Heart right ventricle (tissue), 16 donors: ENCODE measurements at places on chromosomes 4 and X. TPM values are rescaled to one million over a fixed set of nuclear protein-coding genes. Genes with fewer than 3 reads are reported as not detected.

DNA sequence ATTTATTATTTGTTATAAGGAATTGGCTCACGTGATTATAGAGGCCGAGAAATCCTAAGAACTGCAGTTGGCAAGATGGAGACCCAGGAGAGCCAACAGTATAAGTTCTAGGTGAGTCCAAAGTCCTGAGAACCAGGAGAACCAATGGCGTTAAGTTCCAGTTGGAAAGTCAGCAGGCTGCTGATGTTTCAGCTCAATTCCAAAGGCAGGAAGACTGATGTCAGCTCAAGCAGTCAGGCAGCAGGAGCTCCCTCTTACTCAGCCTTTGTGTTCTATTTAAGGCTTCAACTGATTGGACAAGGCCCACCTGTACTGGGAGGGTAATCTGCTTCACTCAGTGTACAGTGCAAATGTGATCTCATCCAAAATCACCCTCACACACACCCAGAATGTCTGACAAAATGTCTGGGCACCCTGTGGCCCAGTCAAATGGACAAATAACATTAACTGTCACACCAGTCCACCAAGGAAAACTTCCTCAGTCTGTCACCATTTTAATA lies 30.8 kb upstream of the TBL1X start:
- DNase-seq: no peak
- H3K36me3 ChIP-seq: no peaks in the 10 kb centered on the region
- no peak overlapping the region for H3K27ac ChIP-seq
- H3K27me3 ChIP-seq: no peaks in the 10 kb centered on the region

GRCh38 chrX:38679695-38680094 lies 118.4 kb downstream of the TSPAN7 start:
- no peak overlapping the region for H3K27ac ChIP-seq
- no peaks in the 10 kb centered on the region for H3K4me1 ChIP-seq
- H3K4me3 ChIP-seq: no peak overlapping the region
- H3K36me3 ChIP-seq: no peaks in the 10 kb centered on the region
- H3K27me3 ChIP-seq: no peaks in the 10 kb centered on the region

The GSX2 gene
- not detected for total RNA-seq

- H3K27me3 ChIP-seq: no peaks in the 10 kb centered on the region
- H3K4me1 ChIP-seq: no peaks in the 10 kb centered on the region
- no peak overlapping the region for H3K4me3 ChIP-seq
- H3K36me3 ChIP-seq: no peaks in the 10 kb centered on the region
- H3K27ac ChIP-seq: no peak overlapping the region
Measured at GRCh38 chrX:100915562-100915961, 13.2 kb downstream of the XKRX start.

The VCX3A gene
- not detected for total RNA-seq

The SPINK2 gene
- 0.64 TPM for total RNA-seq

DNA sequence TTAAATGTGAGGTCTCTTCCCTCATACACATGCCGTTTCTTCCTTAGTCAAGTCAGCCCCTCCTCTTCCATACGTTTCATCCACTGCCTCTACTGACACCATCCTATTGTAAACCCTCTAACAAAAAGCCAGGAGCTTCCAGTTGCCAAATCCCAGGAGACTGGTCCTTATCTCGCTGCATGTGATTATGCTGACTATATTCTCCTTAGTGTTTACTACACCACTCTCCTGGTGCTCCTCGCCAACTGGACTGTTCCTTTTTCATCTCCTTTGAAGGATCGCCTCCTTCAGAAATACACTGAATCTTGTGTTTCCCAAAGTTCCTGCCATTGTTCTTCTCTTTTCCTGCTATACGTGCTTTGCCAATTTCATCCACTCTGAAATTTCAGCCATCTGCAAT lies 27.7 kb downstream of the MAML3 start:
- no peak for DNase-seq
- no peaks in the 10 kb centered on the region for H3K27me3 ChIP-seq
- H3K4me1 ChIP-seq: no peaks in the 10 kb centered on the region
- no peaks in the 10 kb centered on the region for H3K36me3 ChIP-seq
- no peak overlapping the region for H3K27ac ChIP-seq
- no peak overlapping the region for H3K4me3 ChIP-seq

The FAM156B gene
- total RNA-seq: 8.5 TPM

DNA sequence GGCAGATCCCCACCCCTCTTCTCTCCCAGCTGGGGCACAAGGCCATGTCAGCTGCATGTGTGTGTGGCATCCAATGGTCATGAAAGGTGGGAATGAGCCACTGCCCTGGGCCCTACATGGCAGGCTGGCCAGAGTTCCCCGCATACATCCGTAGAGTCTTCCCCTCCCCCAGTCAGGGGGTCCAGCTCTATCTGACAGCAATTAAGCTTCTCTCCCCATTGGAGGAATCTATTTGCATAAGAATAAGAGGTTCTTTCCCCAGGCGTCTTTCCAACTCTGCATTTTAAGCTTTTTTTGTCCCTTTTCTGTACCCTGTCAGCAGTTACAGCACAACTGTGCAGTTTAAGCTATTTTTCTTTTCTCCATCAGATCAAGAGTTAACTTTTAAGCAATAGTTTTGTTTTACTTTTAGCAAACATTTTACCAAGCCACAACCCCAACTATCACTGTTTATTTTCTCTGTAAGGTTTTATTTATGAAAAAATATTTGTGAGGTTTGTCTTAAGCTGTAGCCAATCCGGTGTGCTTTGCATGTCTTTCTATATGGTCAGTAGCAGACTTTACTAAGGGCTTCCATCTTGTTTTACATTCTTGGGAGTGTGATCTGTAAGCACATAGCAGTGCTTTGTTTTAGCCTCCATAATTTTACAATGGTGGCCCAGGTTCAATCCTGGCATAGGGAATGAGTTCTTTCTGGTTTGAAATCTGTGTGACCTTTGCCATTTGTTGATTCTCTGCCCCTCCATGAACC lies 28.7 kb downstream of the NLRP2B start:
- no peaks in the 10 kb centered on the region for H3K36me3 ChIP-seq
- H3K27me3 ChIP-seq: no peaks in the 10 kb centered on the region
- H3K4me3 ChIP-seq: no peak overlapping the region
- H3K4me1 ChIP-seq: no peaks in the 10 kb centered on the region

GRCh38 chrX:100070334-100070849 lies 339.7 kb downstream of the PCDH19 start:
- H3K36me3 ChIP-seq: no peaks in the 10 kb centered on the region
- no peak overlapping the region for H3K27ac ChIP-seq
- no peak for DNase-seq
- H3K4me1 ChIP-seq: no peaks in the 10 kb centered on the region

DNA sequence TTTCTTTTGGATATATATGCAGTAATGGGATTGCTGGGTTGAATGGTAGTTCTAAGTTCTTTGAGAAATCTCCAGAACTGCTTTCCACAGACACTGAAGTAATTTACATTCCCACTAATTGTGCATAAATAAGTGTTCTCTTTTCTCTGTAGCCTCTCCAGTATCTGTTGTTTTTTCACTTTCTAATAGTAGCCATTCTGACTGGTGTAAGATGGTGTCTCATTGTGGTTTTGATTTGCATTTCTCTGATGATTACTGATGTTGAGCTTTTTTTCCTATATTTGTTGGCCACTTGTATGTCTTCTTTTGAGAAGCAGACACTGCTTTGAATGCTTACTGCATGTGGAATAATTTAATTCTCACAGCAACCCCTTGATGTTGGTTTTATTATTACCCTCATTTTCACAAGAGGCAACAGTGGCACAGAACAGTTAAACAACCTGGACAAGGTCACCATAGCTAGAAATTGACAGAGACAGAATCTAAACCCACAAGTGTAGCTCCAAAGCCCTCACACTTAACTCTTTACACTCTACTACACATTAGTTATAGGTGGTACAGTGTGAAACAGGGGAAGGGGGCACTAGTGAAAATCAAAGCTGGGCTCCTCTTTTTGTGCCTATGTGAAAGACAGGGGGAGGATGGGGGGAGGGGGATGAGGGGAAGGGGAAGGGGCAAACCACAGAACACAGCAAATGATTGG lies 96.1 kb downstream of the REELD1 start:
- H3K27me3 ChIP-seq: no peaks in the 10 kb centered on the region
- no peaks in the 10 kb centered on the region for H3K36me3 ChIP-seq
- H3K27ac ChIP-seq: no peak overlapping the region
- no peak overlapping the region for H3K4me3 ChIP-seq
- no peaks in the 10 kb centered on the region for H3K4me1 ChIP-seq

DNA sequence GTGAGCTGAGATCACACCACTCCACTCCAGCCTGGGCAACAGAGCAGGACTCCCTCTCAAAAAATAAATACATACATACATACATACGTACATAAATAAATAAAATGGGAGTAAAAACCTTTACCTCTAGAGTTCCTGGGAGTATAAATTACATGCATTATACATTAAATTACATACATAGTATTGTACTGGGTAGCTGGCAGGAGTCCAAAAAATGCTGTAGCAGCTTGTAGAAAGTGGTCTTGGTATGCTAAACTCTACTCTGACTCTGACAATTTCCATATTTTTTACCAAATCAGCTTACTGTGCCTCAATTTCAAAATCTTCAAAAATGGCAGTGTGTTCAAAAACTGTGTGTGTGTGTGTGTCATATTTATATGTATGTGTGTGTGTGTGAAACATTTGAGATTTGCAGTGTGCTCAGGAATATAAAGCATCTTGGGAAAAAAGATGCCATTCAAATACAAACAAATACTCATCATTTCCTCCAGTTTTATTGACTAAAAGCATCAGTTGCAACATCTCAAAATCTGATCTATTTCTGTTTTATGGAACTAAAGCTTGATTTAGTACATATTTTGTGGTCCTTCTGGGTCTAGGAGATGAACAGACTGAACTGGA lies 171.7 kb downstream of the SHROOM3 start:
- no peaks in the 10 kb centered on the region for H3K27me3 ChIP-seq
- no peak overlapping the region for H3K4me3 ChIP-seq
- no peak for DNase-seq
- H3K4me1 ChIP-seq: peaks cover 39% of the 10 kb centered on the region
- H3K27ac ChIP-seq: no peak overlapping the region

The EDA gene
- 5.6 TPM for total RNA-seq

The MID1 gene
- total RNA-seq: 6.3 TPM

GRCh38 chrX:107576392-107576791 lies 51.9 kb upstream of the PRPS1 start:
- no peak overlapping the region for H3K4me3 ChIP-seq
- no peak for DNase-seq
- H3K36me3 ChIP-seq: no peaks in the 10 kb centered on the region
- H3K27ac ChIP-seq: no peak overlapping the region
- peaks cover 13% of the 10 kb centered on the region for H3K27me3 ChIP-seq
- no peaks in the 10 kb centered on the region for H3K4me1 ChIP-seq

DNA sequence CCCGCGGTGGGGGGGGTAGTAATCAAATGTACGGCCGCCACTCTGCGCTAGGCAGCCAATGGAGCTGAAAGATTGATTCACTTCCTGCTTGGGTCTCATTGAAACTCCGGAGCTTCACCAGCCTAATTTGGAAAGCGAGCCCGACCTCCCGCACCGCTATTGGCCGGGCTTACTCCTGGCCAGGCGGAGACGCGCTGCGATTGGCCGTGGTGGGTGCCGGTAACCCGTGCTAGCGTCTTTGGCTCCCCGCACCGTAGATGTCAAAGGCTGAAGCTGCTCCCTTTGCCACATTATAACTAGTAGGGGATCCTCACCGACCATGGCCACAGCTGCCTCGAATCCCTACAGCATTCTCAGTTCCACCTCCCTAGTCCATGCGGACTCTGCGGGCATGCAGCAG lies at the start of gene POU3F4:
POU3F4 (plus strand) TSS at position 285 of the 400 bp plus-strand sequence; CDS start at position 320, 35 bp downstream.
- H3K4me1 ChIP-seq: no peaks in the 10 kb centered on the region
- DNase-seq: no peak
- no peak within 1 kb of the TSS for H3K27ac ChIP-seq

- DNase-seq: no peak
- H3K36me3 ChIP-seq: no peaks in the 10 kb centered on the region
- no peaks in the 10 kb centered on the region for H3K27me3 ChIP-seq
- no peaks in the 10 kb centered on the region for H3K4me1 ChIP-seq
- no peak overlapping the region for H3K4me3 ChIP-seq
- H3K27ac ChIP-seq: no peak overlapping the region
Measured at GRCh38 chr4:12319765-12320164, 891.1 kb upstream of the HS3ST1 start.

The SHROOM4 gene
- 9.2 TPM for total RNA-seq

The COL25A1 gene
- total RNA-seq: 0.25 TPM

The RENBP gene
- 7.5 TPM for total RNA-seq

GRCh38 chr4:126361287-126361686 lies 1046.5 kb downstream of the FAT4 start:
- H3K36me3 ChIP-seq: no peaks in the 10 kb centered on the region
- no peak for DNase-seq
- no peak overlapping the region for H3K4me3 ChIP-seq
- no peaks in the 10 kb centered on the region for H3K4me1 ChIP-seq
- no peaks in the 10 kb centered on the region for H3K27me3 ChIP-seq

GRCh38 chrX:44898411-44899221 lies 25.6 kb downstream of the KDM6A start:
- no peak for DNase-seq
- no peak overlapping the region for H3K4me3 ChIP-seq
- no peak overlapping the region for H3K27ac ChIP-seq
- no peaks in the 10 kb centered on the region for H3K4me1 ChIP-seq
- no peaks in the 10 kb centered on the region for H3K36me3 ChIP-seq

GRCh38 chr4:24775032-24775605 lies 20.3 kb upstream of the SOD3 start:
- no peaks in the 10 kb centered on the region for H3K36me3 ChIP-seq
- no peak overlapping the region for H3K27ac ChIP-seq
- H3K4me3 ChIP-seq: no peak overlapping the region
- DNase-seq: no peak

The GPC3 gene
- 3.5 TPM for total RNA-seq

DNA sequence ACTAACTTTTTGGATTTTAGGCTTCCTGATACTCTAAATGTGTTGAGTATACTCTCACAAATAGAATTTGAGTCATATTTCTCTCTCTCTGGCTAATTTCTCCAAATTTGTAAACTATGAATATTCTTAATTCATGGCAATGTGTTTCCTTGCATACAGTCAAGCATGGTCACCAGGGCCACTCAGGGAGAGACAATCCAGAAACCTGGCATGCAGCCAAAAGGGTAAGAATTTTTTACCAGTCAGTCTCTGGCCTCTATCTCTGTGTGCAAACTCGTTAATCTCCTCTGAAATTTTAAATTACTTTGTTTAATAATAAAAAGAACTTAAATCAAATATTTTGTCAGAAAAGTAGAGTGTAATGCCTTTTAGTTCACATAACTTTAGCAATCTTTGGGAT lies 179.8 kb downstream of the OR13H1 start:
- no peaks in the 10 kb centered on the region for H3K27me3 ChIP-seq
- H3K4me1 ChIP-seq: no peaks in the 10 kb centered on the region
- H3K27ac ChIP-seq: no peak overlapping the region
- H3K4me3 ChIP-seq: no peak overlapping the region
- DNase-seq: no peak

- H3K27me3 ChIP-seq: no peaks in the 10 kb centered on the region
- no peaks in the 10 kb centered on the region for H3K36me3 ChIP-seq
- peak; percentile 56 for DNase-seq
- peak overlapping the region; percentile 82 for H3K27ac ChIP-seq
Measured at GRCh38 chr4:185839194-185839712, 27.3 kb upstream of the SORBS2 start.

The NXF2B gene
- total RNA-seq: not detected

The SYTL4 gene
- total RNA-seq: 4.0 TPM

The BMP3 gene
- not detected for total RNA-seq

- no peaks in the 10 kb centered on the region for H3K27me3 ChIP-seq
- no peak overlapping the region for H3K4me3 ChIP-seq
- H3K36me3 ChIP-seq: no peaks in the 10 kb centered on the region
- H3K27ac ChIP-seq: no peak overlapping the region
- no peaks in the 10 kb centered on the region for H3K4me1 ChIP-seq
Measured at GRCh38 chrX:10649265-10649664, 28.9 kb upstream of the MID1 start.

The MPP1 gene
- total RNA-seq: 43.3 TPM

The RAB9B gene
- 23.2 TPM for total RNA-seq

The CCKAR gene
- total RNA-seq: not detected

The TMSB15C gene
- total RNA-seq: 0.13 TPM
